Muscle of leg (tissue), 16 donors: ENCODE measurements at places on chromosomes 7 and 10. TPM values are rescaled to one million over a fixed set of nuclear protein-coding genes. Genes with fewer than 3 reads are reported as not detected.

GRCh38 chr7:121824276-121824675 is 48.7 kb upstream of the PTPRZ1 start:
- no peak overlapping the region for H3K27ac ChIP-seq
- no peak overlapping the region for H3K4me3 ChIP-seq
- H3K4me1 ChIP-seq: no peaks in the 10 kb centered on the region
- no peaks in the 10 kb centered on the region for H3K27me3 ChIP-seq
- no peak for DNase-seq
- H3K36me3 ChIP-seq: no peaks in the 10 kb centered on the region

- no peaks in the 10 kb centered on the region for H3K36me3 ChIP-seq
- H3K27ac ChIP-seq: no peak overlapping the region
- H3K27me3 ChIP-seq: no peaks in the 10 kb centered on the region
- H3K4me3 ChIP-seq: no peak overlapping the region
Measured at GRCh38 chr10:120741396-120741795, 109.8 kb upstream of the WDR11 start.

DNA sequence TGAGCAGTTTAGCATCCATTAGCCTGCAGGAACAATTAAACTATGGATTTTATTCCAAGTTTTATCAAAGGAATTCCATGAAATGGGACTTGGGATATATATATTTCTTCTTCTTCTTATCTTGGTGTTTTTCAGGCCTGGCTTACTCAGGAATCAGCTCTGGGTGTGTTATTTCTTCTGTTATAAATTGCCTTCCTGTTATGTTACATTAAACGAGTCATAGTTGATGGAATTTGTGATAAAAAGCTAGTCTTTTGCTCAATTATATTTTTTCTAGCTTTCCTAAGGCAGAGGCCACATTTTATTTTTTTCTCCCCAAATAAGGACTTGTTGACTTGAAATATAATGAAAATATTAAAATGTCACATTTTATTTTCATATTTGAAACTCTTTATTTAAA is 141.3 kb downstream of the EPC1 start:
- DNase-seq: no peak
- H3K27ac ChIP-seq: no peak overlapping the region
- no peak overlapping the region for H3K4me3 ChIP-seq
- no peaks in the 10 kb centered on the region for H3K27me3 ChIP-seq

DNA sequence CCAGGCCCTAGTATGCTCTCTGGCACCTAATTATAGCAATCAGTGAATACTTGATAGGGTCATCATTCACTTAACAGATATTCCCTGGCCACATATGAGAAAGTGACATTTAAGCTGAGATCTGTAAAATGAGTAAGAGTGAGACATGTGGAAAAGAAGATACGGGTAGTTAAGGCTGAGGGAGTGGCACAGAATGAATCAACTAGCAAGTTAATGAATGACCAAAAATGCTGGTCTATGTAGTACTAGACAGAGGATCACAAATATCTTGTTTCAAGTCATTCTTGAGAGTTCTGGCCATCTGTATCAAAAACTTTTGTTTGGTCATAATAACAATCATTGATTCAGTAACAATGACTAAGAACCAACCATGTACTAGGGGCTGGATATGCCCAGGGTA is 954.9 kb downstream of the CNTNAP2 start:
- no peak for DNase-seq
- H3K4me1 ChIP-seq: no peaks in the 10 kb centered on the region
- no peak overlapping the region for H3K4me3 ChIP-seq
- H3K36me3 ChIP-seq: no peaks in the 10 kb centered on the region
- H3K27ac ChIP-seq: no peak overlapping the region
- no peaks in the 10 kb centered on the region for H3K27me3 ChIP-seq

- H3K27me3 ChIP-seq: no peaks in the 10 kb centered on the region
- H3K27ac ChIP-seq: no peak overlapping the region
- peaks cover 4% of the 10 kb centered on the region for H3K4me1 ChIP-seq
- no peak overlapping the region for H3K4me3 ChIP-seq
Measured at GRCh38 chr7:266851-267840, 22.8 kb upstream of the FOXL3 start.

GRCh38 chr10:102121739-102122372 is 1.7 kb upstream of the LDB1 start:
- peaks cover 46% of the 10 kb centered on the region for H3K4me1 ChIP-seq
- H3K27ac ChIP-seq: peak overlapping the region; percentile 99
- H3K4me3 ChIP-seq: peak overlapping the region; percentile 93
- peaks cover 4% of the 10 kb centered on the region for H3K36me3 ChIP-seq
- no peaks in the 10 kb centered on the region for H3K27me3 ChIP-seq

GRCh38 chr7:47455872-47456185 is 126.1 kb downstream of the TNS3 start:
- H3K36me3 ChIP-seq: no peaks in the 10 kb centered on the region
- peaks cover 59% of the 10 kb centered on the region for H3K4me1 ChIP-seq
- H3K4me3 ChIP-seq: no peak overlapping the region
- no peak for DNase-seq
- no peaks in the 10 kb centered on the region for H3K27me3 ChIP-seq
- no peak overlapping the region for H3K27ac ChIP-seq

- H3K36me3 ChIP-seq: no peaks in the 10 kb centered on the region
- H3K27ac ChIP-seq: no peak overlapping the region
- H3K4me3 ChIP-seq: no peak overlapping the region
- peak; percentile 15 for DNase-seq
- no peaks in the 10 kb centered on the region for H3K27me3 ChIP-seq
Measured at GRCh38 chr10:97123765-97124164, 62.0 kb downstream of the SLIT1 start.

- no peak overlapping the region for H3K27ac ChIP-seq
- DNase-seq: no peak
- no peaks in the 10 kb centered on the region for H3K27me3 ChIP-seq
- H3K4me3 ChIP-seq: no peak overlapping the region
Measured at GRCh38 chr7:90797596-90797995, 201.5 kb downstream of the CDK14 start.

GRCh38 chr10:131169146-131169545 is 142.4 kb downstream of the TCERG1L start:
- no peaks in the 10 kb centered on the region for H3K36me3 ChIP-seq
- H3K4me3 ChIP-seq: no peak overlapping the region
- DNase-seq: no peak
- peaks cover 7% of the 10 kb centered on the region for H3K27me3 ChIP-seq

GRCh38 chr10:115861455-115861854 is 411.6 kb downstream of the GFRA1 start:
- no peak overlapping the region for H3K27ac ChIP-seq
- no peak overlapping the region for H3K4me3 ChIP-seq
- DNase-seq: no peak

GRCh38 chr10:78424723-78425122 is 391.1 kb downstream of the RPS24 start:
- no peak for DNase-seq
- H3K4me3 ChIP-seq: no peak overlapping the region
- no peak overlapping the region for H3K27ac ChIP-seq
- no peaks in the 10 kb centered on the region for H3K36me3 ChIP-seq
- H3K4me1 ChIP-seq: no peaks in the 10 kb centered on the region

The PDIA4 gene
- 69.6 TPM for total RNA-seq

The C10orf67 gene
- 0.04 TPM for total RNA-seq

The LRRC17 gene
- 43.8 TPM for total RNA-seq

The DNAJC30 gene
- total RNA-seq: 3.1 TPM

The PSD gene
- 6.1 TPM for total RNA-seq

The SKIDA1 gene
- 2.6 TPM for total RNA-seq
